NB4 (cell line): ENCODE measurements at places on chromosomes 1 and 21.

DNA sequence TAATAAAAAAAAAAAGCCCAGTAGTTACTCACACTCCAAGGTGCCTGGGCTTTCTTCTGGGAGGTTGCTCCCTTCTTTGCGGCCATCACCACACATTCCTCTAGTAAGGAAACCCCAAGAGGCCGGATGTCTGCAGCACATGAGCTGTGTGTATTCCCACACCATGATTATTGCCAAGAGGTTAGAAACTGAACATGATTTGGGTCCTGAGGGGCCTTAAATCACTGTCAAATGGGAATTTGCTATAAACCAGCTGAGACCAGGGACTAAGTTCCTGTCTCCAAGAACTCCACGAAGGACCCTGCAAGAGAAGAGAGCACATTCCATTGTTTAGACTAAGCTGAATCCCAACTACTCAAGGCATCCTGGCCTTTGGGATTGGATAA, 85.3 kb upstream of the SSX2IP start:
- DNase-seq = no peak

GRCh38 chr1:20028726-20029125, 41.3 kb upstream of the PLA2G5 start:
- no peak for DNase-seq

GRCh38 chr1:18575620-18576019, 55.0 kb upstream of the PAX7 start:
- no peak for DNase-seq

DNA sequence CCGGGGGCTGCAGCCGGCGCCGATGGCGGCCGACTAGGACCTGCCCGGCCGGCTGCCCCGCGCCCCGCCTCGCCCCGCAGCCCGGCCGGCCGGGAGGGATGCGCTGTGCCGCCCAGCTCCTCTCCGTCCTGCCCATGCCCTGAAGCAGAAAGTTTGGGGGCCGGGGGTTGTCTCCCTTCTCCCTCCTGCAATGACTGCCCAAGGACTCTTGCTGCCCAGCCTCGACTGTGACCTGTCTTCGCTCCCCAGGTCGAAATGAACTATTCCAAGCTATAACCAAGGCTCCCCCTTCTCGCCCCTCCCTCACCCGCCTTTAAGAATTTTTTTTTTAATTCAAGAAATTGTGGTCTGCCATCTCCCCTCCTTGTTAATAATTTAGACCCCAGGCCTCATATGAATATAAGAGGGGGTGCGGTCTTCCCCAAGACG, 361 bp downstream of the TMCC2 start:
- DNase-seq = peak; percentile 21

GRCh38 chr1:194710671-194711070, 1524.3 kb upstream of the B3GALT2 start:
- DNase-seq = no peak

- no peak for DNase-seq
Observed at GRCh38 chr1:110876748-110877341, 3.9 kb downstream of the CD53 start.

- no peak for DNase-seq
Observed at GRCh38 chr1:30888391-30888790, 20.2 kb downstream of the SDC3 start.

GRCh38 chr1:19311503-19311930, 427 bp downstream of the AKR7A2 start:
- no peak for DNase-seq

DNA sequence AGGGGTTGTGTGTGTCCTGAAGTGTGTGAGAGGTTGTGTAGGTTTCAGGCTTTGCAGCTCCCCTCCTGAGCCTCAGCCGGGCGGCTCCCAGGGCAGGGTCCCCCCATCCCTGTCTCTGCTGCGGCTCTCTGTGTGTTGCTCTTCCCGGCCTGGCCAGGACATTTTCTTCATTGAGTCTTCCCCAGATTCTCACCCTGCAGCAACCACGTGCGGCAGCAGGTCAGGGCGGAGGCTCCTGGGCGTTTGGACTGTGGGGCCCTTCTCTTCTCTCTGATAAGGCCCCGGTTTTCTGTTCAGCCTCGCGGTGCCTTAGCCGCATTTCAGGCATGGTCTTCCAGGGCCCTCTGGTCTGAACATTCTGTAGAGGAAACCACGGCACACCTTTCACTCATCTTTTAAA, 1.8 kb upstream of the TCP10L start:
- no peak for DNase-seq

DNA sequence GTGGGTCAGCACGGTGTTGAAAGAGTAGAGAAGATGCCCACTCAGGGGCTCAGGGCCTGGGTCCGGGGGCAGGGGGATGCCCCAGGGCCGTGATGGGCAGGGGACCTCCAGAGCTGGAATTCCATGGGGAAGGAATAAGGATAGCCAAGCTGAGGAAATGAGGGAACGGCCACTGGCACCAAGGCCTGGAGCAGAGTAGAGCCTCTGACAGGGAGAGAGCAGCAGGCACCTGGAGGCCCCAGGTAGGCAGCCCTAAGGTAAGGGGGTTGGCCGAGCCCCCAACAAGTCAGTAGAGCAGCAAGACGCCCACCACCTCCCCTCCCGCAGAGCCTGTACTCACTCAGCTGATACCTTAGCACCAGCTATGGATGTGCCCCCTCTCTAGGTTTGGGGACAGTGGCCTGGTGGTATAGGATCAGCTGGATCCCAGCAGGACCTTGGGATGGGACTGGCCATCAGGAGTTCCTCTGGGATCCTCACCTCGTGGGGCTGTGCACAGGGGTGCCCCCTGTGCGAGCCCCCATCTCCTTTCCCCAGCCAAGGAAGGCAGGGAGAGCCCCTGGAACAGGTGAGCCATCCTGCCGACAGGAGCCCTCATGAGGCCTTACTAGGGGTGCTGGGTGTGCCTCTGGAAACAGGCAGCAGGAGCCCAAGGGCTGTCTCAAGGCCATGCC, 21.0 kb upstream of the ARF1 start:
- DNase-seq = no peak

- DNase-seq = no peak
Observed at GRCh38 chr1:184648160-184648855, 106.3 kb downstream of the EDEM3 start.

GRCh38 chr1:30693366-30693765, 30.0 kb downstream of the MATN1 start:
- no peak for DNase-seq

GRCh38 chr1:199834711-199835110, 192.8 kb upstream of the NR5A2 start:
- no peak for DNase-seq
